ENCODE measurements at places on chromosomes 13 and 19. TPM values are rescaled to one million over a fixed set of nuclear protein-coding genes. Genes with fewer than 3 reads are reported as not detected.
A peak's percentile ranks its signal among the peaks of the same experiment; 100 is the strongest.

PSPN gene
- total RNA-seq, result 1.0 TPM

- no peak for DNase-seq
Measured at GRCh38 chr13:39133781-39134180, 95.5 kb downstream of the NHLRC3 start.

ZNF134 gene
- 16.6 TPM for total RNA-seq

MBD3L2 gene
- total RNA-seq, result not detected

CEACAM3 gene
- total RNA-seq, result 0.99 TPM

AP2A1 gene
- 77.5 TPM for total RNA-seq

DNA sequence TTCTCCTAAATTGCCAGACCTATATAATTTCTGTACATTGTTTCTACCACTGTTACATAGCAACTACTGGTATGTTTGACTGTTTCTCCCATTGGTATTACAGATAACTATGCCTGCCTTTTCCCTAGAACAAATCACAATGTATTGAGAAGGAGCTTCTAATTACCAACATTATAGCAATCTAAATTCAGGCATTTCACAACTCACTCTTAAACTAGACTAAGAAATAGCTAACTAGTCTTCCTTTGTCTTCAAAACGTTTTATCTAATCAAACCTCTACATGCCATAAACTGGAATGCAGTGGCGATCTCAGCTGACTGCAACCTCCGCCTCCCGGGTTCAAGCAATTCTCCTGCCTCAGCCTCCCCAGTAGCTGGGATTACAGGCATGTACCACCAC lies 18.2 kb downstream of the RBM26 start:
- no peak for DNase-seq

DNA sequence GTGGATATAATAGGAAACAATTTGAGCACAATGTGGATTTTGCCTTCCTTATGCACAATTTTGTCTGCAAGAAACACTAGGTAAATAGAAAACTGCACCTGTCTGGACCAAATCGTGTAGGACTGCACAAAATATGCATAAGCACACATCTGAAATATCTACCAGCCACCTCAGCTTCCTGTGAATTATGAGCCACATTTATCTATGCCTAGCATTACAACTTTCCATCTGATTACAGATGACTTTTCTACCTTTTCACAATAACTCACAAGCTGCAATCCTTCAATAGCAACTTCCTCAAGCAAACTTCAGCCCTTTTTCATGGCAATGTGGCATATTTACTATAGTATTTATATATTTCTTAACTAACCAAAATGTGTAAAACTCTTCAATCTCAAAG lies 5.7 kb upstream of the RFX2 start:
- DNase-seq, result no peak

DNA sequence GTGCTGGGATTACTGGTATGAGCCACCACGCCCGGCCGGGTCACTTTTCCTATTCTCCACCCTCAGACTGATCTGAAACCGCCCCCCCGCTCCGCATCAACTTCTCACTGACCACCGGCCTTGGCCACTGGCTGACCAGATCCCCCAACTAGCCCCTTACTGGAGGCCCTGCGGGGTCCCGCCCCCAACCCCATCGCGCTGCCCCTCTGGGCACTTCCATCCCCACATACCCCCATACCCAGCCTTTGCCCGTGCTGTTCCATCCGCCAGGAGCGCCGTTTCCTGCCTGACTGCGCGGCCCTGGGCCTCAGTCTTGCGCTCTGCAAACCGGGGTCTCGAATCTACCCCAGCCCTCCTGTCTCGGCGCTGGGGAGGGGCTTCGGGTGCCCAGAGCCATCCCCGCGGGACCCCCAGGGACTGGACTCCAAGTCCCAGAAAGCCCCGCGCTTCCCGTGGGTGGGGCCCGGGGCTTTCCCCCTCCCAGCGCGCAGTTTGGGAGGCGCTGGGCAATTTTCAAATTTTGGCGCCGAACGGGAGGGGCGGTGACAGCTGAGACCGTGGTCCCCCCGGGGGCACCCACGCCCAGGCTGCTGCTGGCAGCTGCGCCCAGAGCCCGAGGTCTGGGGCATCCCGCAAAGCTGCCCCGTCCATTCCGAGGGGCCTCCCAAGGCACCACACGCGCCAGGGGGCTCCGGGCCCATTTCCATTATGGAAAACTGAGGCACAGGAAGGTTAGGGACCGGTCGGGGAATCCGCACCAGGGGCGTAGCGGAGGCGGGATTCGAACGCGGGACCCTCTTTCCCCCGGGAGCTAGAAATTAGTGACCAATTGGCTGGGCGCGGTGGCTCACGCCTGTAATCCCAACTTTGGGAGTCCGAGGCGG lies 5.2 kb upstream of the LMNB2 start:
- DNase-seq, result peak; percentile 72

LHB gene
- total RNA-seq, result 0.84 TPM

GRCh38 chr19:14795078-14795721 lies 16.8 kb upstream of the ADGRE2 start:
- no peak for DNase-seq

KLK3 gene
- total RNA-seq, result not detected

CYP2A6 gene
- not detected for total RNA-seq

GRCh38 chr13:112325920-112326645 lies 50.1 kb upstream of the SPACA7 start:
- DNase-seq, result no peak

- DNase-seq, result no peak
Measured at GRCh38 chr19:49614096-49614833, 23.3 kb downstream of the PRR12 start.

GRCh38 chr13:45907503-45907902 lies 56.0 kb upstream of the SIAH3 start:
- DNase-seq, result no peak

TNFSF9 gene
- total RNA-seq, result 1.6 TPM

PTGIR gene
- 70.8 TPM for total RNA-seq

DNA sequence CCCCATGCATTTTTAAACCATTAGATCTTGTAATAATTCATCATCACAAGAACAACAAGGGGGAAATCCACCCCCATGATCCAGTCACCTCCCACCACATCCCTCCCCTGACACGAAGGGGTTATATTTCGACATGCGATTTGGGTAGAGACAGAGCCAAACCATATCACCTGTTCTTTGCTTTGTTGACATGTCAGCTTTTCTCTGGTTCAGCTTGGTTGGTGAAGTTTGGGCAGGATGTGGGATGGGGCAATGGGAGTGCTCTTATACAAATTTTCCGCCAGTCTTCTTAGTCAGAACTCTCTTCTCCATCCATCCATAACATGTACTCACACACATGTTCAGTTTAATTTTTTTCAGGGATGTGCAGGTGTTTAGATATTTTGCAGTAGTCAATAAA lies 12.9 kb downstream of the TPP2 start:
- no peak for DNase-seq

DNA sequence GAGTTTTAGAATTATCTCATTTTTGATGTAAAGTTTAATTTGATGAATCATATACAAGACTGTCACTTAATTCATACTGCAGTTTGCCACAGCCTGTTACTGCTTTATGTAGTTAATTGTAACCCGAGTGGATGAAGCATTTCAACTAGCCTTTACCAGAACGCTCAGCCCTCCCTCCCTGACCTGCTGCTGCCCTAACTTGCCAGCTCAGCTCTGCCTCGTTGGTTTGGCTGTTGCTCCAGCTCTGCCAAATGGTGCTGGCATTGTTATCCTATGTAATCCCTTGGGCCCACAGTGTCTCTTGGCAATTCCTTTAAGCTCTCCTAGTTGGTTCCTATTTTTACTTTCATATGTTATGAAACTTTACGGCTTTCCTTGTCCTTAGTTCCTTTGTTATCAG lies 113.3 kb downstream of the LMO7 start:
- DNase-seq, result peak; percentile 80

GRCh38 chr19:2814426-2814825 lies 5.2 kb upstream of the ZNF554 start:
- no peak for DNase-seq

ZNF443 gene
- total RNA-seq, result 3.8 TPM

DNA sequence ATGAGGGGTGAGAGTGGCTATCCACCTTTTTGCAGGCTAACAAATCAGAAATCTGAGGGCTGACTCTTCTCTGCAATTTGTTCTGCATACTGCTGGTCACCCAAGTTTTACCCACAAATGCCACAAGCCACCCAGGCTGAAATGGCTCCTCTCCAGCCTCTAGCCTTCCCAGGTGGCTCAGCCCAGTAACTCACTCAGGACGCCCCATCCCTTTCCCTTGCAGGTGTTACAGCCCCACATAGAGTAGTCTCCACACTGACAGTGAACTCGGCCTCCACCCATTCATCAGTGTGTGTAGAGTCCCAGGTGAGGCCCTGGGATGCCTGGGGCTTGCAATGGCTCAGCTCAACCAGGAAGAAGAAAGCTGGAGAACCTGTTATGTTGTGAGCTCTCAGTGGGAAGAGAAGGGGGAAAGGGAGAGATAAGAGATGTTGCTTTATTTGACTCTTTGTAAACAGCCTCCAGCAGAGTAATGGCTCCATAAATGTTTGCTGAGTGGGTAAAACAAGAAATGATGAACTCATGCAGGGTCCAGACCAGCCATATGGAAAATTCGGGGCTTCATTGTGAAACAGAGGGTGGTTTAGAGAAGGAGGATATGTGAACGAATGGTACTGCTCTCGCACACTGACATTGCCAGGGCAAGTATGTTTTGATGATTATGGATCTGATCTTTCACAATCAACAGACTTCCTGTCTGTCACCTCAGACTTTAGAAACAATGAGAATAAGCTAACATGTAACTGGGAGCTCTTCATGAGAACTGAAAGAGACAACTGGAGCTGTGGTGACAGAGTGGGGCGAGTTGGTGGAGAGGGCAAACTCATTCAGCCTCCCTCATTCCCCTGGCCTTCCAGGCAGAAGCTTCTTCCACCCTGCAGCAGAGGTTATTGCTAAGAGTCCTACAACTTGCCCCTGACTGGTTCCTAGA lies 74.2 kb upstream of the RFC3 start:
- no peak for DNase-seq

DNA sequence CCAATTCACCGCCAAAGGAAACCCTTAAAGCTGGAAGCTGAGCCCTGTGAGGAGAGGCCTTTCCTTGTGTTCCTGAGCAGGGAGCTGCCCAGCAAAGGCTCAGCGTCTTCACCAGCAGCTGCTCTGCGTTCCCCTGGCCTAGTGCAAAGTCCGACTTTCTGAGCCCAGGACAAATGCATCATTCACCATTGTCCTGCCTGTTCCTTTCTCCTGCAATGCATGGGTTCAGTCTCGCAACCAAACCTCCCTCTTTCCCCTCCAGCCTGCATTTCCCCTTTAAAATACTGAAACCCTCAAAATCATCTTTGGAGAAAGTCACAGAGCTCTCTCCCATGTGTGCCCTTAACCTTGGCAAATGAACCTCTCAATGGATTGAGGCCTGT lies 12.9 kb upstream of the TMEM255B start:
- no peak for DNase-seq

GRCh38 chr13:35858665-35859064 lies 272.5 kb downstream of the DCLK1 start:
- no peak for DNase-seq

ADGRE3 gene
- total RNA-seq, result not detected

GRCh38 chr19:6066661-6067646 lies 43.3 kb downstream of the RFX2 start:
- DNase-seq, result peak; percentile 97

DNA sequence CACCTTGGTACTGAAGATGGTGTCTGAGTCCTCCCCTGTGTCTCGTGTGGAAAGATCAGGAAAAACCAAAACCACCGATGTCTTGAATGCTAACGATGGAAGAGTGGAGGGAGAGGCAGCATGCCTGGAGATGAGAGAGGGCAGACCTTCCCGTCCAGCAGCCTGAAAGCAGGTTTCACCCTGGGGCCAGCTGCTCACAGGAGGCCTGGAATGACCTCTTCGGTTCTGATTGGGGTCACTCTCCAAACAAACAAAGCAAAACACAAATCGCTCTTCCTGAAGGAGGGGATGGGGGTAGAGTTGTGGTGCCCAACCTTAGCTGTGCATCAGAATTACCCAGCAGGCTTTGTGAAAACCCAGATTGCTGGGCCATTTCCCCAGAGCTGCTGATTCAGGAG lies 142.3 kb upstream of the SOX1 start:
- no peak for DNase-seq

RASGRP4 gene
- 4.1 TPM for total RNA-seq

GRCh38 chr13:94417294-94417693 lies 62.2 kb downstream of the DCT start:
- DNase-seq, result no peak

- DNase-seq, result no peak
Measured at GRCh38 chr13:70747262-70747661, 639.0 kb upstream of the KLHL1 start.

CELF5 gene
- not detected for total RNA-seq

DIAPH3 gene
- 7.5 TPM for total RNA-seq

DNA sequence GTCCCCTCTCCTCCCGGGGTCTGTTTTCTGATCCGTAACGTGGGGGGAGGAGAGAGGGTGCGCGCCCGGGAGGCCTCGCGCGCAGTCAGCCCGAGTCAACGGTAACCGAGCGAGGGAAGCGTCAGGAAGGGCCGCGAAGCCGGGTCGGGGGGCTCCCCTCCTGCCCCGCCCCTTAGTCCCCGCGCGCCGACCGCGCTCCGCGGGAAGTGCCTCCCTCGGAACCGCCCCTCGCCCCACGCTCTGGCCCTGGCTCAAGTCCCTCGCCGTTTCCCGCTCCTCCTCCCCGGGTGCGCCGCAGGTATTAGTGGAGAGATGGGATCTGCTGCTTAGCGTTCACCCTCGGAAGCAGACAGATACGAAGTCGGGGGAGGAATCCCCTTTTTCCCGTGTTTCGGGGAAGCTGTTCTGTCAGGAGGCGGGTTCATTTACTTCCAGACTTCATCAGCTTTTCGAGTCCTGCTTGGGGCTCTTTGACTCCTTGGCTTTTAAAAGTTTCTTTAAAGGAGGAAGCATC lies 770 bp downstream of the HNRNPM start:
- peak; percentile 90 for DNase-seq

DNA sequence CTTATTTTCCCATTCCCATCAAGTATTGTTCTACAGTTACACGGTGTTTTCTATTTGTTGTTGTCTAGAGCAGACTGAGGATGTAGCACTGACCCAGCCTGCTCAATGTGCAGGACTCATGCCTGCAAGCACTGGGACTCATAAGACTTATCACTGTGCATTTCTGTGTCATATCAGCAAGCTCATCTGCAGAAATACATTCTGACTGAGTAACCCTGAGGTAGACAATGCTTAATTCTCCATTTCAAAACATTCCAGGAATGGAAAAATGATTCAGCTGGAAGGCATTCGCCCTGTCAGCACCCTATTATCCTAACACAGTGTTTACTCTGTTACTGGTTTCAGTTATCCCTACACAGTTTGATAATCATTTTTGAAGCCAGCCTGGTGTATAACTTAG lies 2506.4 kb downstream of the PCDH9 start:
- no peak for DNase-seq

DNA sequence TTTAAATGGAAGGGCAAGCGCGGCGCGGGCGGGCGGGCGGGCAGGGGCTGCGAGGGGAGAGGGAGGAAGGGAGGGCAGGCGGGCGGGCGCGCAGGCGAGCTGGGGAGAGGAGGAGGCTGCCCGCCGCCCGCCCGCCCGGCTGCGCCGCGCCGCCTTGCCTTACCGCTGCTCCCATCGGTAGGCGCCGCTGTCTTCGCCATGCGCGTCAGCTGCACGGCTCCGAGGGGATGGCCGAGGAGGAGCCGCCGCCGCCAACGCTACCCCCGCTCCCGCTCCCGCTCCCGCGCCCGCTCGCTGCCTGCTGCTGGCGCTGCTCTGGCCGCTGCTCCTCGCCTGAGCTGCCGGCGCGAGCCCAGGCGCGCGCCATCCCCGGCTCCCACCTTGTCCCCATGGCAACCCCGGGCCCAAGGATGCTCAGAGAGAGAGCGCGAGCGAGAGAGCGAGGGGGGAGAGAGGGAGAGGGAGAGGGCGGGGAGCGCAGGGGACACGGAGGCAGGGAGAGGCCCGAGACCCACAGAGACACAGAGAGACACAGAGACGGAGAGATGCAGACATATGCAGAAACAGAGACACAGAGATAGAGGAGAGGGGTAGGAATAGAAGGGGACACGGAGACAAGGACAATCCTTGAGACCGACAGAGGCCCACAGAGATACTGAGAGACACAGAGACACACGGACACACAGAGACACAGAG lies 40.3 kb downstream of the DEDD2 start:
- DNase-seq, result peak; percentile 92

Measured in aorta (tissue), 5 donors.